Epithelial cell of umbilical artery (primary cell): ENCODE measurements at places on chromosomes 4 and X. TPM values are rescaled to one million over a fixed set of nuclear protein-coding genes. Genes with fewer than 3 reads are reported as not detected.

Gene CXXC4
- 0.32 TPM in 1 of 2 replicates, not detected in the other for total RNA-seq

Gene FANCB
- total RNA-seq = 6.5 and 10.2 TPM in 2 replicates

Gene LRIT3
- not detected in 2 replicates for total RNA-seq

Gene PF4V1
- not detected in 2 replicates for total RNA-seq

Gene OTUD6A
- total RNA-seq = not detected in 2 replicates

Gene ADH4
- total RNA-seq = not detected in 2 replicates

Gene UBL4A
- 42.1 and 48.7 TPM in 2 replicates for total RNA-seq

Gene HMX1
- not detected in 2 replicates for total RNA-seq

Gene UGT2A3
- not detected in 2 replicates for total RNA-seq

Gene JAKMIP1
- total RNA-seq = not detected in 2 replicates

Gene SPACA5
- not detected in 2 replicates for total RNA-seq

Gene TRAM1L1
- total RNA-seq = 2.3 and 2.4 TPM in 2 replicates

Gene TBC1D14
- total RNA-seq = 30.2 and 32.2 TPM in 2 replicates

Gene DCAF16
- total RNA-seq = 21.8 and 27.2 TPM in 2 replicates

Gene FOXO4
- 3.6 and 4.5 TPM in 2 replicates for total RNA-seq

Gene ZFYVE28
- 1.9 and 3.3 TPM in 2 replicates for total RNA-seq

Gene PGAM4
- not detected in 2 replicates for total RNA-seq

Gene AKAP4
- not detected in 2 replicates for total RNA-seq

Gene MAPK10
- total RNA-seq = under 0.01 TPM in 1 of 2 replicates, not detected in the other

Gene FRAS1
- 3.9 and 9.9 TPM in 2 replicates for total RNA-seq

Gene CENPVL1
- total RNA-seq = not detected in 2 replicates

Gene CYP4V2
- 2.6 and 7.4 TPM in 2 replicates for total RNA-seq

Gene SERTM2
- total RNA-seq = 2.3 TPM in 1 of 2 replicates, not detected in the other

Gene MAGEA9B
- total RNA-seq = not detected in 2 replicates

Gene SPANXN3
- total RNA-seq = not detected in 2 replicates

Gene USP51
- total RNA-seq = 1.3 and 1.7 TPM in 2 replicates

Gene SPARCL1
- 0.15 and 0.32 TPM in 2 replicates for total RNA-seq

Gene SSX4
- total RNA-seq = not detected in 2 replicates

Gene ERAS
- not detected in 2 replicates for total RNA-seq

Gene NLRP2B
- under 0.01 TPM in 1 of 2 replicates, not detected in the other for total RNA-seq

Gene RASSF6
- total RNA-seq = under 0.01 TPM in 1 of 2 replicates, not detected in the other

Gene SEC24B
- total RNA-seq = 10.2 and 10.7 TPM in 2 replicates

Gene ZMAT1
- 0.97 and 1.5 TPM in 2 replicates for total RNA-seq

Gene CXCL8
- 36.1 and 80.4 TPM in 2 replicates for total RNA-seq

Gene ZNF732
- total RNA-seq = 0.97 and 2.1 TPM in 2 replicates
